ENCODE measurements at places on chromosomes 3 and 15.

- DNase-seq, result peak; percentile 60
Measured at GRCh38 chr3:37823189-37823588, 38.5 kb upstream of the CTDSPL start.

GRCh38 chr15:63540449-63540848 lies 36.1 kb downstream of the USP3 start:
- DNase-seq, result no peak

DNA sequence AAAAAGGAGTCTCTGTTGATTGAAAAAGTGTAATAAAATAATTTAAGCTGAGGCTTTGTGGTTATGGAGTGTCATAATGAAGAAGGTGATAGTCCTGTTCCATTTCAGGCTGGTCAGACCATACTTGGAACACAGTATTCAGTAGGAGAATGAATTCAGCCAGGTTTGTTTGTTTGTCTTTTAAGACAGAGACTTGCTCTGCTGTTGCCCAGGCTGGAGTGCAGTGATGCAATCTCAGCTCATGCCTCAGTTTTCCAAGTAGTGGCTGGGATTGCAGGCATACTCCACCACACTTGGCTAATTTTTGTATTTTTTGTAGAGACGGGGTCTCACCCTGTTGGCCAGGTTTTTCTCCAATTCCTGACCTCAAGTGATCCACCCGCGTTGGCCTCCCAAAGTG lies 33.5 kb downstream of the IQGAP1 start:
- DNase-seq, result no peak

- peak; percentile 86 for DNase-seq
Measured at GRCh38 chr3:141659821-141660613, 78.1 kb upstream of the RNF7 start.

GRCh38 chr3:106086636-106087035 lies 217.8 kb upstream of the CBLB start:
- DNase-seq, result no peak

DNA sequence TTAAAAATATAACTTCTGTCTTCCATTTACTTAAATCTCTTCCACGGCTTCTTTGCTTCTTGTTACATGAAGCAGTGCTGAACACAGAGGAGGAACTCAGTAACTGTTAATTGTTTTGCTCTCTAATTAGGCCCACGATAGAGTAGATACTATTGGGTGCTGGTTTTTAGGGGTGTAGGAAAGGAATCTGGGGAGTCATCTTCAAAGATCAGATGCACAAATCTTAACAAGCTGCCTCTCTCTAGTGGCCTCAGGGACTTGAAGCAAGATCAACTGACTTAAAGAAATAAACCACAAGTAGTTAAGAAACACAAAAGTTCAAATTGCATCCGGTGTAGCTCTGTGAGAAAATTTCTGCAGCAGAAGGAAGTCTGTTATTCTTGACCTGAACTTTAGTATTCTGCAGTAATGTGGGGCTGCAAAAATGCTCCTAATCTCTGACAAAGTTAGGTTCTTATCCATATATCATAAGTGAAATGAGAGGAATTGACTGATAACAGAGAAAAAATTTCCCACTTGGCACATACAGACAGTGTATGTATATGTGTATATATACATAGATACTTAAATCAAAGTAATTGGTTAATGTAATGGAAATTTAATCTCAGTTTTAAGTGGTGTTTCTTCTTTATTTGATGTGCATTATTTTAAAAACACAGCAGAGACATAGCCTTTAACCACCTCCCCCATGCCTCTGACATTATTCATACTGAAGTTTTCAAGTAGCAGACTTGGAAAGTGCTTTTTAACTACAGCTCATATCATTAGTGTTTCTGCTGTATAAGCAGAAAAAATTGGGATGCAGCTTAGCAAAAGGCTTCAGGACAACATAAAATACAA lies 51.8 kb downstream of the CHST2 start:
- DNase-seq, result peak; percentile 50

DNA sequence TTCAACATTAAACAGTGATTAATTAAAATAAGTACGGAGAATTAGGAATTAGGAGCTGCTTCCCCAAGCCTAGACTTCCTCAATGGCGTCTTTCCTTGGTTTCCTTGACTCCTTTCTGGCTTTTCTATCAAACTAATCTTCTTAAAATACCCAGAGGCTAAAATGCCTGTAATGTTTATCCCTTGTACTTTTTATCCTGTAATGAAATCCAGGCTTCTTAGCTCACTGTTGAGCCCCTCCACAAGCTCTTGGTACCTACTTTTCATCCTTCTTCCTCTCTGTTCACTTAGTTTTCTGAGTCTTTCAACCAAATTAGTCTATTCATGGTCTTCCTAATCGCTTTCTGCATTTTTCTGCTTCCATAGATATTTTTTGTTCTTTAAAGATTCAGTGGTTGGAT lies 6.9 kb upstream of the UBE2E1 start:
- no peak for DNase-seq

DNA sequence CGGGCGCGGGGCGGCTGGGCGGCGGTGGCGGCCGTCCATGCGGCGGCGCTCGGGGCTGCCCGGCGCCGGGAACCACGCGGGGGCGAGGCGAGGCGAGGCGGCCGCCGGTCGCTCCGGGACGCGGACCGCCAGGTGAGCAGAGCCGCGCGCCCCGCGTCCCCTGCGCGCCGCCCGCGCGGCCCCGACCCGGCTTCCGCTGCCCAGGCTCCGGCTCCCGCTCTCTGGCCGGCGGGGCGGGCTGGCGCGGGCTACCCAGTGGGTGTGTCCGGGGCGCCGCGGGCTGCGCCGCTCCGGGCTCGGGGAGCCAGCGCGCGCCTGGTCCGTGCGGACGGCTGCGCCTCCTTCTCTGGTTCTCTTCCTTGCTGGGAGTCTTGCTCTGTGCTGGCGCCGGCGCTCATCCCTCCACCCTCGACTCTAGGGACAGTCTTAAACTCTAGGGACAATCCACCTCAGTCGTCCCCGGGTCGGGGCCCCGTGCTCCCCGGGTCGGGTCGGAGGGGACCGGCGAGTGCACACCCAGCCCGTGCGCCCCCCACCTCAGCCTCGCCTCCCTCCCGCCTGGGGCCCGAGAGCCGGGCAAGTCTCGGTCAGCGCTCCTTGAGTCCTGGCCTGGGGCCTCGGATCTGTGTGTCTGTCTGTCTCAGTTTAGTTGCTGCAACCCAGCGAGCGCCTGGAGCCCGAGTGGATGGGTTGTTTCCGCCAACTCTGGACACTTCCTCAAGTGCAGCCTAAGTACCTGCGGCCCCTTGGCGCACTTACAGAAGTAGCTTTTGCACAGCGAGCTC lies 488 bp downstream of the THSD4 start:
- DNase-seq, result peak; percentile 81

DNA sequence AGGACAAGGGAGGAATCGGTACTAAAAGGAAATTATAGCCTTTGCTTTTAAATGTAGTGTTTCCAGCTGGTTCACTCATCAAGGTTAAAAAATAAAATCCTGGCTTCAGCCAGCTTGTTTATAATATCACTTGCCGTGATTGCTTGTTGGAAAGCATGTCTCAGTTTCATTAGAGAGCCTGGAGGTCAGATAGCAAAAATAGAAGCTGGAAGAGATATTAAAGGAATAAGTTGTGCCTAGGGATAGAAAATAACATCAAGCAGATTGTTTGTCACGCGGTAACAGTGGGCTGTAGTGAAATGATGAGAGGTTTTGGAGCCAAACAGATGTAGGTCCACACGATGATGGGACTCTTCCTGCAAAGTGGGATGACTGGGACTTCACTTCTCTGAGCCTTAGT lies 17.7 kb upstream of the SLMAP start:
- no peak for DNase-seq

- DNase-seq, result no peak
Measured at GRCh38 chr3:131711114-131711768, 208.5 kb upstream of the MRPL3 start.

DNA sequence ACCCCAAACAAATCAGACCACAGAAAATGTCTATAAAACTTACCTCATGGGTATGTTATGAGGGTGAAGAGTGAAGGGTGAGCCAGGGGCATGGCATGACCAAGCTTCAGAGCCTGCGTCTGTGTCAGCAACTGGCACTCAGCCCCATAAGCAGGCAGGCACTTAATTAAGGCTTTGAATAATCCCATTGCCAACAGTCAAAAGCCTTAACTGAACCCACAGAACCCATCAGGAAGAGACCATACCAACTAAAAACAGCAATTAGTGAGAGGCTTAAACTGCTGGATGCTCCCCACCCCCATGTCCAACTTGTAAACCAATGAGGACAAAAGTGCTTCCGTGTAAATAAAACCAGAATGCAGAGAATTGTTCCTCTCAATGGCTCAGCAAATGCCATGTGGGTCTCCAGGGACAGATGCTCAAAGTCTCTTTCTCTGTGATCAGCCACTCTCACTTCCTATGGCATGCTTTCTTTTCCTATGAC lies 126.0 kb downstream of the MYLK start:
- DNase-seq, result peak; percentile 90

DNA sequence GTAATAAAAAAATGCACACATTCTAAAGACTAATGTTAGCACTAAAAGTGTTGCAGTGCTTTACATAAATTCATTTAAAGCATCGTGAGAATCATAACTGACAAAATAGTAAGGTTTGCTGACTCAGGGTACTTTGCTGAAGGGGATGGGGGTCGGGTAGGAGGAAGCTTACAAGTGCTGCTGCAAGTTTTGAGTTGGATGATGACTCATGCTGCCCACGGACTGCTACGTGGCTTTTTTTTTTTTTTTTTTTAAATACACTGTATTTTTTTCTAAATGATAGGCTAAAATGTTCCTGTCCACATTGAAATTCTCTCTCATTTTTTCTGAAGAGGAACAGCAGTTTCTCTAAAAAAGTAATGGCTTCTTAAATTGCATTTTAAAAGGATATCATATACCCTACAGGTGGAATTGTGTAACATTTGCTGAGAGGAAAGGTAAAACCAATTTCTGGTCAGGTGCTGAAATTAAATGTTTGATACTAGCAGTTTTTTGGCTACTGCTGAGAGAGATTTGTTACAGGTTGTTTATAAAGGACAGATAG lies 2.2 kb downstream of the MAPK6 start:
- peak; percentile 86 for DNase-seq

GRCh38 chr3:143363276-143363675 lies 243.7 kb downstream of the CHST2 start:
- peak; percentile 73 for DNase-seq

DNA sequence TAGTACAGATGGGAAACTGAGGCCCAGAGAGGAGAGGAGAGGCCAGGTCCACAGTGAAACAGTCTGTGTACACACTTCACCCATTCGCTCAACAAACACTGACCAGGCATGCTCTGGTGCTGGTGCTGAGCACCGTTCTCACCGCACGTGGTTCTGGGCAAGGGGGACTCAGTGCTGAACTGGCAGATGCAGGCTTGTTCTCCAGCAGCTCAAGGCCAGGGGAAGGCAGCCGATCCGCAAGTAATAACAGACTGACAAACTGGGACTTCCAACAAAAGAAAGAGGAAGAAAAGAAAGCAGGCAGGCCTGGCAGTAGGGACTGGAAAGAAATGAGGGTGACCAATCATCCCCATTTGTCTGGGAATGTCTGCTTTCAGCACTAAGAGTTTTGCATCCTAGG lies 25.6 kb upstream of the LINGO1 start:
- no peak for DNase-seq

- DNase-seq, result peak; percentile 92
Measured at GRCh38 chr3:29694783-29695182, 413.9 kb downstream of the RBMS3 start.

DNA sequence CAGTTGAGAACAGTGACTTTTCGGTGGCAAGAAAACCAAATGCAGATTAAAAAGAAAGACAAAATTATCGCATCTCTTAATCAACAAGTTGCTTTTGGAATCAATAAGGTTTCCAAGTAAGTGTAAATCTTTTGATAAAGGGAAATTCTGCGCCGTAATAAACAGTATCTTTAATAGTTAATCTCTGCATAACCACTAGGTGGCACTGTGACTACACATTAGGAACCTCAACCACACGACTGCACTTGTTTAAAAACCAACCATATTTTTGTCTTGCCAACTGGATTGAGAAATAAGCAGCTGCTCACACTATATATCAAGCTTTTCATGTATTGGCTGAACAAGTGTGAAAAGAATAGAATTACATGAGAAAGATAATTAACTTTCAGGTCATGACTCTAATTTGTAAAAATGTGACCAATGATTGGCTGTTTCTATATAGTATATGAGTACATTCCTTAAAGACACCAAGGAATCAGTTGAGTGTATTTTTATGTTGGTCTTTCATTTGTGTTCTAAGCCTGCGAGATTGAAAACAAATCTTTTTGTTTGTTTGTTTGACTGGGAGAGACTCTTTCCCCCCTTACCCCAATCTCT lies 72.7 kb downstream of the DZIP3 start:
- peak; percentile 83 for DNase-seq

DNA sequence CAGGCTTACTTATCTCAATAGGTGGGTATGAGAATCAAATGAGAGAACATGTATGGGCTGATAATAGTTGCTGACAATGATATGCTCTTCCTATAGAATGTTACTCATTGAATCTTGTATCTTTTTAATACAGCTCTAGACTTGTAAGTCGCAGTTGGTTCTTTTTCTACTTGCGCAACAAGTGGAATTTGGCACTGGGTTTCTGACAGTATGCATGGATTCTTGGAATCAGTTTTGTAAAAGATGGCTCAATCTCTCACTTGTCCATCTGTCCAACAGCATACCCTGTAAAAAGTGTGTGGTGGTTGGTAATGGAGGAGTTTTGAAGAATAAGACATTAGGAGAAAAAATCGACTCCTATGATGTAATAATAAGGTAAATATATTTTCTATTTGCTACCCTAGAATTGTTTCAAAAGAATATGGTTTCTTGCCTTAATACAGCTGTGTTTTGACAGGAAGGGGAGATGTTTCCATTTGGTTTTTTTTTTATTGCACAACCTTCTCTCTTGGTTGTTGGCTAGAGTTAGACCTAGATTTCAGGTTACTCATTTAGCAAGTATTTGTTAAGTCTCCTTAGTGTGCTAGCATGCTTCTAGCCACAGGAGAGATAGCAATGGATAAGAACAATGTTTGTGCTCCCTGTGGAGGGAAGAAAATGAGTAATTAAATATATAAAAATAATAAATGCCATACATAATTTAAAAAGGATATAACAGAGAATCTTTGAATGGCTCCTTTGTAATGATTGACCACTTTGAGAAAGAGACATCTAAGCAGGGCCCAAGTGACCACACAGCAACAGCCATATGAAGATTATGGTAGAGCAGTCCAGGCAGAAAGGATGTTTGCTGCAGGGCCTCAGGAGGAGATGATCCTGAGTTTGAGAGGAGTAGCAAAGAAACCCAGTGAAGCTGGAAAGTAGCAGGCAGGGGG lies 21.8 kb downstream of the ST3GAL6 start:
- peak; percentile 71 for DNase-seq

DNA sequence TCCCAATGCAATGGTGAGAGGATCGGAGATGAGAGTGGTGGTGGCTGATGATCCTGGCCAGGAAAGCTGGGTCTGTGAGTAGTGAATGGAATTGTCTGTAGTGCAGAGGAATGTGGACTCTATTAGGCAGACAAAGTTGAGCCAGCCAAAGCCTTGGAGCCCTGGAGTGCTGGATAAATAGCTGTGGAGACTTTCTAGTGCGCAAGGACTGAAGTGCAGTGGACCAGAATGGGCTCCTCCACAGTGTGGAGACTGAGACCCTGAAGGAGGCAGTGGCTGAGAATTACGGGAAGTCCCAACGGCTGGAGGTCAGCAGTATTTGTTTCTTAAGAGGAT lies 874 bp downstream of the ZNF662 start:
- peak; percentile 40 for DNase-seq
